Motor neuron (in vitro differentiated cells): ENCODE measurements at places on chromosomes 1 and 21.

- no peak for ATAC-seq
Measured at GRCh38 chr1:43952731-43953346, 6.1 kb downstream of the IPO13 start.

DNA sequence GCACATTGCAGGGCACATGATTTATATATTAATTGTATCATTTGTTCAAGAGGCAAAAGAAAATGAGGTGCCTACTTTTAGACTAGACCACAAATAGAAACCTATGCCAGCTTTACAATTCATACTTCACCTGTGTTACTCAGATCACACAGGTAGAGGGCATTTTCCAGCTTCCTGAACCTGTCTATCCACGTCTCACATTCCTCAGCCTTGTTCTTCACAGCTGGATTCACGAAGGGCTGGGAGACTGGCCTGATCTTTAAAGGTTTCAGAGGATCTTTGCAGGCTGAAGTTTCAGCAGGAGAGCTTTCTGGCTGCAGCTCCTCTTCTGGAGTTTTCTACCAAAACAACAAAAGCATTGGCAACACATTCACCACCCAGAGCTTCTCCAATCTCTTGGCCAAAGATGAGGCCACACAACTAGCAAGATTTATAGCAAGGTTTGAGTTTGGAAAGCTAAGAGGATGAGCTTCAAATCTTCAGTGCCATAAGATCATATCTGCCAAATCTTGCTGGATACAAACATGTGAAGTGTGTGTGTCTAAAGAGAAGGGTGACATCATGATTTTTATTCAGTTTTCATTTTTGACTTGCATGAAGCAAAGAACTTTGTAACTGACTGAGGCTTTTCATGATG lies 71.0 kb upstream of the CYP2J2 start:
- no peak for ATAC-seq

DNA sequence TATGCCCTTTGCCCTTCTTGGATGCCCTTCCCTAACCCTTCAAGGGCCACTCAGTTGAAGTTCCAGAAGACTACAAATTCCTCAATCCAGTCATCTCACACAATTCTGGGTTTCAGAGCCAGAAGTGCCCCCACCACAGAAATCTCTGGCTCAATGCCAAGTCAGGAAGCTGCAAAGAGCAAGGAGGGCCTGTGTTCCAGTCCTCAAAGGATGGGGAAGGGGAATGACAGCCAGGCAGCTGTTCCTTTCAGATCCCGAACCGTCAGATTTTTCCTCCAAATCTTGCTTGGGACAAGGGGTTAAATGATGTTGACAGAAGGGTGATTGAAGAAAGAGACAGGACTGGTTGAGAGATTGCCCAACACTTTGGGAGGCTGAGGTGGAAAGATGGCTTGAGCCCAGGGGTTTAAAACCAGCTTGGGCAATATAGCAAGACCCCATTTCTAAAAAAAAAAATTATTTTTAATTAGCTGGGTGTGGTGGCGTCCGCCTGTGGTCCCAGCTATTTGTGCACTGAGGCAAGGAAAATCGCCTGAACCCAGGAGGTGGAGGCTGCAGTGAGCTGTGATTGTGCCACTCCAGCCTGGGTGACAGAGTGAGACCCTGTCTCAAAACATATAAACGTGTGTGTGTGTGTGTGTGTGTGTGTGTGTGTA lies 716 bp upstream of the HPDL start:
- peak; percentile 7 for ATAC-seq

- ATAC-seq, result no peak
Measured at GRCh38 chr1:145991735-145992412, 4.5 kb downstream of the TXNIP start.

DNA sequence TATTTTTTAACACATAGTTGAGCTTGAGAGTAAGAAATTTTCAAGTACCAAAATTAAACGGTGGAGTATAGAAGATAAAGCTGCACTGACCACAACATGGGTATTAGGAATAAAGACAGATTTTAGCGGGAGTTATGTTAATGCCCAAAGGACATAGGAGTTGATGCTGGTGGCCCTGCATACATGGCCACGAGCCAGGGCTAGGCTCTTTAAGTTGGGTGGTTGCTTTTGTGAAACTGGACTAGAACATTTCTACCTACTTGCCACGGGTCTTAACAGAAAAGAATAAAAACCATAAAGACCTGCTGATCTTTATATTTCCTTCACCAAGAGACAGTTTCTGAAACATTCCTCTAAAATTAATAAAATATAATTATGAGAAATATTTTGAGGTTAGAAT lies 14.9 kb downstream of the EDEM3 start:
- ATAC-seq, result no peak

DNA sequence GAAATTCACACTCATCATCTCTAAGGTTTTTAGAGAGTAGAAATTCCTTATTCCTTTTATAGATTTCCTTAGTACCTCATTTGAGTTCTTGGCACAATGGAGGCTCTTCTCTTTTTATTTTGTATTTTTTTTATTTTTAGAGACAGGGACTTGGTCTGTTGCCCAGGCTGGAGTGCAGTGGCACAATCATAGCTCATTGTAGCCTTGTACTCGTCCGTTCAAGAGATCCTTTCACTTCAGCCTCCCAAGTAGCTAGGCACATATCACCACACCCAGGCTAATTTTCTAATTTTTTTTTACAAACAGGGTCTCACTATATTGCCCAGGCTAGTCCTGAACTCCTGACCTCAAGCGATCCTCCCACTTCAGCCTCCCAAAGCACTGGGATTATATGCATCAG lies 29.6 kb downstream of the RGL1 start:
- ATAC-seq, result no peak

GRCh38 chr1:188769936-188770335 lies 1707.7 kb downstream of the BRINP3 start:
- no peak for ATAC-seq

- no peak for ATAC-seq
Measured at GRCh38 chr1:159492575-159493323, 43.1 kb downstream of the OR10J5 start.

DNA sequence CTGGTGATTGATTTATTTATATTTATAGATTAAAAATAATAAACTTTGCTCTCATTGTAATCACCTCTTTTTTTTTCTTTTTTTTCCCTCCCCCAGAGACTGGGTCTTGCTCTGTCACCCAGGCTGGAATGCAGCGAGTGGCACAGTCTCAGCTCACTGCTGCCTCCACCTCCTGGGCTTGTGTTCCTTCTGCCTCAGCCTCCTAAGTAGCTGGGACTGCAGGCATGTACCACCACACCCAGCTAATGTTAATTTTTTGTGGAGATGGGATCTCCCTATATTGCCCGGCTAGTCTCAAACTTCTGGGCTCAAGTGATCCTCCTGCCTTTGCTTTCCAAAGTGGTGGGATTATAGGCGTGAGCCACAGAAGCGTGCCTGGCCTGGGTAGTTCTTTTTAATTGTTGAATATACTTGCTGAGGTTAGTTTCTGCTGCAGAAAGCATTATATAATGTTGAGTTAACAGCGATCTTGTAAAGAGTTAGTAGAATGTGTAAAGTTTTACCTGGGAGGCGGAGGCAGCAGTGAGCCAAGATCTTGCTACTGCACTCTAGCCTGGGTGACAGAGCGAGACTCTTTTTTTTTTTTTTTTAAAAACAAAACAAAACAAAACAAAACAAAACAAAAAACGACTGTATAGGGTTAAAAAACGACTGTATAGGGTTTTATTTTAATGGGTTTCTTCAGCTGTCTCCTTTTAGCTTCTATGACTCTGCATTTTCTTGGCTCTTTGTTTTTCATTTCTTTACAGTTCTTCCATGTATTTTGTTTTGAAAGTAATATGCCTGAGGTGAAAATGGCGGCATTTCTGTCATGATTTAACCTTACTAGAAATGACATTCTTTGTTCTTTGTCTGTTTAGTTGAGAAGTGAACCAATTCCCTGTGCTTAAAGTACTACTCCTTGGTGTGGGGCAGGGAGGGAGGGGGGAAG lies 82.7 kb downstream of the CAMTA1 start:
- no peak for ATAC-seq

- ATAC-seq, result peak; percentile 54
Measured at GRCh38 chr1:92446546-92446945, 40.2 kb downstream of the GFI1 start.

- no peak for ATAC-seq
Measured at GRCh38 chr1:112540226-112540794, 31.5 kb downstream of the WNT2B start.
